NK-92 treated with Interleukin-12 subunit alpha and Interleukin-12 subunit beta, amount 100 ng/mL, for 24 hours (cell line): ENCODE measurements at places on chromosomes 2 and 18.

- DNase-seq: no peak
Measured at GRCh38 chr18:38241736-38242135, 676.1 kb upstream of the CELF4 start.

- DNase-seq: no peak
Measured at GRCh38 chr2:28661589-28662001, 90.0 kb upstream of the PPP1CB start.

DNA sequence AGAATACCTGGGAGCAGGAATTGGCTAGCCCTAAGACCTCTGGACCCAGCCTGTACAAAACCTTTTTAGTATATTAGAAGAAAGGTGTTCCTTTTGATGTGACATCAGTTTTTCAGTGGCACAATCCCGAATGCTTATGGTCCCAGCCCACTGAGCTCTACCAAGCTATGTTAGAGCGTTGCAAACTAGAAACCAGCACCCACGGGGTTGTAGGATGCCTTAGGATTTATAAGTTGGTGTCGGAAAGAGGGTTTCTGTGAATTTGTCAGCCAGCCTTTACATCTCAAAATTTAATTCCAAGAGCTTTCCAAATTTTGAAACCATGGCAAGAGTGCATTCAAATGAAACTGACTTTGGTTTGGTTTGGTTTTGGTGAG lies 499 bp upstream of the LMAN1 start:
- DNase-seq: no peak

DNA sequence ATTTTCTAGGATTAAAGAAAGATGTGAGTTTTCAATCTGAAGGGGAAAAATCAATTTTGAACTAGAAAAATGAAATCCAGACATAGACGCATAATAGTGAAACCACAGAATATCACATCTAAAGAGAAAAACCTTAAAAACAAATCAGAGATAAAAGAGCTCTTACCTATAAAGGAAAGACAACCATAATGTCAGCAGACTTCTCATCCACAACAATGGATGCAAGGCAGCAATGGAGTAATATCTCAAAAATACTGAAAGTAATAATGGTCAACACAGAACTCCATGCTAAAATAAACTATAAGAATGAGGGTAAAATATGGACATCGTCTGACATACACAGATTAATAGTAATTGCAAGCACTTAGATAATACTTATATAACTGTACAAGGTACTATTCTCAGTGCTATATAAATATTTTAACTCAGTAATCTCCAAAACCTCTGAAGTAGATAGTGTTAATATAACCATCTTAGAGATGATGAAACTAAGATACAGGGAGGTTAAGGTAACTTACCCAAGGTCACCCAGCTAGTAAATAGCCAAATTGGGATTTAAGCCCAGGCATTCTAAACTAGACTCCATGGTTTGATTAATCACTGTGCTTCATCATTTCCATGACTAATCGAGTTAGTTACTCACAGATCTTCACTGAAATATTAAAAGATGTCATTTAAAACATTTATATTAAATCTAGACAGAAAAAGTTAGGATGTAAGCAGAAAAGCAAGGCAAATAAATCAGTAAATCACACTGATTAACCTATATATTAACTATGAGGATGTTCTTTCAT lies 89.4 kb upstream of the SPTBN1 start:
- no peak for DNase-seq

DNA sequence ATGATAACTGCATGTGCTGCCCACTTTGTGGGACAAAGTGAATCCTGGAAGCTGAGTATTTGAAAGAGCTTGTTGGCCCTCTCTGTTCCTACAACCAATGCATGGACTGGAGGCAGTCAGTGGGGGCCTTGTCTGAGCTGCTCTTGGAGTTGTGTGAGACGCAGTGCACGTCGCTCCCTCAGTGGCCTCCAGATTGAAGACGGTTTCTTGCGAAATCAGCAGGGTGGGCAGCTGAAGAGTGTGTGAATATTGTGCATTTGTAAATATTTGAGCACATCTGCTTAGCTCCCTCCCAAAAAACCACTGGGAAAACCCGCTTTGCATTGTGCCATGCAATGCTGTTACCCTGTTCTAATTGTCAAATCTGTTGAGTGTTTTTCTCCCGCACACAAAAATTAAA lies 782.8 kb downstream of the PLCL1 start:
- no peak for DNase-seq

DNA sequence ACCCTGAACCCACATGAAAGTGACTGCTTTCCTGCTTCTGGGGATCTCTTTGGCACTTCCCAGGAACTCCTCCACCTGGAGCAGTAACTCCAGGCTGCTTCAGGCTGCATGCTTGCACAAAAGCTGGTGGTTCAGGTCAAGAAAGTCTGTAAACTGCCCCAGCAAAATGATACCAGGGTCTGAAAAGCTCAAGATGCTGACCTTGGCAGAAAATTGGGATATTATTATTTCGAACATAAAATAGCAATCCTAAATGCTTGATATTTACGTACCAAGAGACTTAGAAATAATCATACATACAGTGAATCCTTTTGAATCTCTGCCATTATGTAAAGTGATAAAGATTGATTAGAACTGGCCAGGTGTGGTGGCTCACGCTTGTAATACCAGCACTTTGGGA lies 674.3 kb downstream of the ERBB4 start:
- no peak for DNase-seq

GRCh38 chr2:34734042-34734441 lies 1134.9 kb upstream of the FAM98A start:
- no peak for DNase-seq

DNA sequence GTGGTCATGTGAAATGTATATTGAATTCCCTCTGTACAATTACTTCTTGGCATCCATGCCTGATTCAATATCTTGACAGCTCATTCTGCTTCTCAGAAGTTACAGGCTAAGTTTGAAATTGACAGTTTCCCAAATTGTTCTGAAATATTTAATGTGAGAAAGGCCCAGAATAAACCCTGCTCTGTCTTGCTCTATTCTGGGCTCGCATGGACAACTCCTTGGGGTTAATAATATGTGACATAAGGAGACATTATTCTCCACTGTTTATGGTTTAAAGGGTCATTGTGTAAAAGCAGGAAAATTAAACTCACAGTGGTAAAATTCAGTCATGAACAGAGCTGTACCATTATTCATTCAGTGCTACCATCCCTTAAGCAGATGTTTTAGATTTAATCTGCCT lies 160.7 kb upstream of the CNTNAP5 start:
- no peak for DNase-seq

DNA sequence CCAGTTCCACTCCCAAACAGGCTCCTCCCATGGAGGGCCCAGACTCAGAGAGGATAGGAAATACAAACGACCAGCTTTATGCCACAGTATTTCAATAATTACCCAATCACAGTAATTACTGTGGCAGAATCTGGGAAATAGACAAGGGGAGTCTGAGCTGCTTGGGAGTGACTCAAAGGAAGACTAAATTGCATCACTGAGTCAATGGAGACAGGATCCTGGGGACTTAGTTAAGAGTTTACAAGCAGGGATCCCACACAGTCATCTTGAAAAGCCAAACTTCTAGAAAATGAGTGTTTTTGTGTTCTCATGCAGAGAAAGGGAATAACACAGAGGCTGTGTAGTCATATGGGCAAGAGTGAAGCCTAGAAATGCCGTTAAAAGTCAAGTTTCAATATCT lies 1142.1 kb downstream of the CNTNAP5 start:
- no peak for DNase-seq

- DNase-seq: no peak
Measured at GRCh38 chr18:73684647-73685046, 463.0 kb downstream of the FBXO15 start.

DNA sequence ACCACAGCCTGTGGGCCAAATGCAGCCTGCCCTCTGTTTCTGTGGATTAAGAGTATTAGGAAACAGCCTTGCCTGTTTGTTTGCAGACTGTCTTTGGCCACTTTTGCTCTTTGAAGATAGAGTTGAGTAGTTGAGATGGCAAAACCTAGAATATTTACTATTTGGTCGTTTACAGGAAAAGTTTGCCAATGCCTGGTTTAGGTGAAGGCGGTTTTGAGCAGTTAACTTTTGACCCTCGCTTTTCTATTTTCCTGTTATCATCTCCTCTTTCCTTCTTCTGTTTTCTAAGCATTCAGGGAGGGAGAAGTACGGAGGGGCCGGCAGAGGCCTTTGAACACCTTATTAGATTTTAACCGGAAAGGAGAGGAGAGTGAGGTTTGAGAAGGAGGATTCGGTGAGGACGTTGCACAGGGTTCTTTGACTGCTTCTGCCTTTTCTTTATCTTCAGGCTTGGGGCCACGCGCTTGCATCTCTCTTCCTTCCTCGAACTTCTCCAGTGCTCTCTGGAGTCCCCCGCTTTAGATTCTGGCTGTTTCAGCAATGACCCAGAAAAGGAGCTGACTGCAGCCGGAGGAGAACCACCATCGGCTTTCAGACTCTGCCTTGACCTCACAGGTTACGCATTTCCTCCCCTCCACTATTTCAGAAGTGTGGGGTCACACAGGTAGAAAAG lies 39.2 kb downstream of the IL1R2 start:
- DNase-seq: no peak

GRCh38 chr2:34492561-34493455 lies 893.7 kb upstream of the FAM98A start:
- DNase-seq: no peak

GRCh38 chr2:61950571-61951315 lies 45.3 kb downstream of the COMMD1 start:
- no peak for DNase-seq

DNA sequence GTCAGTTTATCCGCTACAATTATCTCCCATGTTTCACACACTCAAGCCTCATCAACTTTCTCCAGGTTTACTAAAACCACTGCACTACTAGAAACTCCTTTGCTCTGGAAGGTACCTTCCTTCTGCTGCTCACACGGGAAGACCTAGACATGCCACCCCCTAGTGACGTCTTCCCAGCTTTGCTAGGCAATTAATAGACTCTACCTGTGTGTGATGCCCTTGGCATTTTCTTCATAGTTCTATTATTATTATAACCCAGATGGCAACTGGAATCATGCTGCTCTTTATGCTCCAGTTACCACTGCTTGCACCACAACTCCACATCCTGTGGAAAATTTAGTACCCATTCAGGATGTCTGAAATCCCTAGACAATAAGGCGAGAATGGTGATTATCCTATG lies 42.4 kb downstream of the CACNB4 start:
- DNase-seq: no peak

DNA sequence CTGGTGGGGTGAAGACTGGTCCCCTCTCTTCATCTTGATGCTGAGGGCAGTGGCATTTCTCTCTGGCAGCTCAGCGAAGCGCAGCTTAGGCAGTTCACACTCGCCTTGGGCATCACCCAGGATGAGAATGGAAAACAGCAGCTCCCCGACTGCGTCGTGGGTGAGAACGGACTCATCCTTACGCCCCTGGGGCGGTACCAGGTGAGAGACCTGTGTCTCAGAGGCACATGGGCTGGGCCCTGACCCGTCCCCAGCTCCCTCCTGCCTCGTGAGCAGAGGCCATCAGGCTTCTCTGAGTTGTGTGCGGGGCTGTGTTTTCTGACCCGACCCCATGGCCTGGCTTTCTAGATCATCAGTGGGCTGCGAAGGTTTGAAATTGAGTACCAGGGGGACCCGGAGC lies 8.2 kb upstream of the CCDC74A start:
- no peak for DNase-seq

GRCh38 chr2:151180123-151180522 lies 81.5 kb downstream of the RBM43 start:
- no peak for DNase-seq

DNA sequence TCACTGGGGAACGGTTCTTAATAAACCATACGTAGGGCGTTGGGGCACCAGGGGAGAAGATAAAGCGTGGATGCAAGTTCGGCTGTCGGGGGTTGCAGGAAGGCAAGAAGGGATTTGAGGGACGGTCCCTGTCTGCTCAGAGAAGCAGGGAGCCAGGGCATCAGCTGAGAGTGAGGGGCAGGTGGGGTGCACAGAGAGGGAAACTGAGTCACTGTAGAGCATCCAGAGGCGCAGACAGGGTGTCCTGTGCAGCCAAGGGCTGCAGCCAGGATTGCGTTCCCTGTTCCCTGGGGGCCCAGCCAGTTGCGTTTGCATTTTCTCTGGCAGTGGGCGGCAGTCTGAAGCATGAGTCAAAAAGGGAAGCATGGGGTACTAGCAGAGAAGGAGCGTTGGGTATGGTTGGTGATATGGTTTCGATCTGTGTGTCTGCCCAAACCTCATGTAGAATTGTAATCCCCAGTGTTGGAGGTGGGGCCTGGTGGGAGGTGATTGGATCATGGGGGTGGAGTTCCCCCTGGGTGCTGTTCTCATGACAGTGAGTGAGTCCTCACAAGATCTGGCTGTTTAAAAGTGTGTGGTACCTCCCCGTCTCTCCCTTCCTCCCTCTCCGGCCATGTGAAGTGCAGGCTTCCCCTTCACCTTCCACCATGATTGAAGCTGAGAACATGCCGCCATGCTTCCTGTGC lies 202.9 kb downstream of the NDUFA10 start:
- DNase-seq: no peak

- DNase-seq: no peak
Measured at GRCh38 chr2:136858656-136859055, 93.3 kb downstream of the THSD7B start.

- DNase-seq: no peak
Measured at GRCh38 chr2:240593026-240593702, 6.6 kb downstream of the CAPN10 start.

DNA sequence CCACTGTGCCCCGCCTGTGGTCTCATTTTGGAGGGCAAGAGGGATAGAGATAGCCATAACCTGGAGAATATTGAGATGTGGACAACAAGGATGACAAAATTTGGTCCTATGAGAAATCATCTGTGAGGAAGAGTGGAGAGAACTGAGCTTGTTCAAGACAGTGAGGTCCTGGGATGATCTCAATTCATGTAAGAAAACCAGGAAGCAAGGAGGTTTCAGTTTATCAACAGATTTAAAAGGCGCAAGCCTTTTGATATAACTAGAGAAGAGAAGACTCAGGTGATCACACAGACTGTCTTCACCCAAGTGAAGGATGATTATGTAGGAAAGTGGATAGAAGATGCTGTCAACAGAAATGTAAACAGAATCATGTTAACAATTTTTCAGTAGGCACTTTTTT lies 39.1 kb downstream of the PCBP1 start:
- DNase-seq: no peak

DNA sequence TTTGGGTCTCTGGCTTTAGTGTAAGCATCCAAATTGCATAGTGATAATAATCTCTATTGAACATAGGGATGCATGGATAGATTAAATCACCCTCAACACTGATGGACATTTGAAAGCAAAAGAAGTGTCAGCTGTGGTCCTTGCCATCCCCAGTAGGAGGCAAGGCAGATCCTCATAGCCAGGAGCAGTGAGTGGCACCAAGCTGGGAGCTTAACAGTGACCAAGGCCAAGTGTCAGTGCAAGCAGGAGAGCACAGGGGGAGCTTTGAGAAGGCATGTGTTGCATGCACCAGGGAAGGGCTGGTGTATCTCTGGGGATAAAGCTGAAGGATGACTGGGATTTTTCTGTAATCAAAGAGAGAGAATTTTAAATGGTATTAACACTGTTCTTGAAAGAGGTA lies 14.7 kb downstream of the SLC14A1 start:
- no peak for DNase-seq

DNA sequence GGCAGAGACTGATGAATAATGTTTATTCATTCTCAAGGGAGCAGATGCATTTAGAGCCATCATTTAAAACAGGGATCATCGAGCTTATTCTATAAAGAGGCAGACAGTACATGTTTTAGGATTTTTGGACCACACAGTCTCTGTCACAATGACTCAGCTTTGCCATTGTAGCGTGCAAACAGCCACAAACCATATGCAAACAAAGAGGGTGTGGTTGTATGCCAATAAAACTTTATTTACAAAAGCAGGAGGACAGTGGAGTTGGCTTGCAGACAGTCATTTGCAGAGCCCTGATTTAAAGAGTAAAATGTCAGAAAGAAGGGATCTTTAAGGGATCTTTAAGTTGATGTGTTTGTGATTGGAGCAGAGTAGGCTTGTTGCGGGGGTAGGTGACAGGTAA lies 51.5 kb downstream of the SMIM21 start:
- DNase-seq: no peak
